PC-9 (cell line): ENCODE measurements at places on chromosomes 7 and 10. TPM values are rescaled to one million over a fixed set of nuclear protein-coding genes. Genes with fewer than 3 reads are reported as not detected.

Gene ASIC3
- 7.6 and 10.5 TPM in 2 replicates for total RNA-seq

- no peaks in the 10 kb centered on the region for H3K4me1 ChIP-seq
- H3K36me3 ChIP-seq, result no peaks in the 10 kb centered on the region
Observed at GRCh38 chr10:55500931-55501559, 700.0 kb upstream of the PCDH15 start.

DNA sequence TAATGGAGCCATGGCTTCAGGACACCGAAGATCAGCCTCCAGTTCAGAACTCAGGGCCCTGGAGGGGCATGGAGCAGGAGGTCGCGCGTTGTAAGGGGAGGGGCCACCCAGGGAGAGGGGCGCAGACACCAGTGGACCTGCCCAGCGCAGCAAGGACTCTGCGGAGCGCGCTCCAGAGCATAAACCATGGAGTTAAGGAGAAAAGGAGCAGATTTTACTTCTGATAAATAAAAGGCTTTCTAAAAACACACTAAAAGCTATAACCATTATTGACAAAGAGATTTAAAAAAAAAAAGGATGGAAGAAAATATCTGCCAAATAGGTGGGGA lies 10.5 kb downstream of the CALY start:
- no peak overlapping the region for H3K4me3 ChIP-seq
- H3K27me3 ChIP-seq, result no peaks in the 10 kb centered on the region; the same call in 1 of the 2 replicates
- H3K27ac ChIP-seq, result no peak overlapping the region
- H3K36me3 ChIP-seq, result no peaks in the 10 kb centered on the region
- no peak for DNase-seq

Gene GRM3
- total RNA-seq, result not detected in 2 replicates

DNA sequence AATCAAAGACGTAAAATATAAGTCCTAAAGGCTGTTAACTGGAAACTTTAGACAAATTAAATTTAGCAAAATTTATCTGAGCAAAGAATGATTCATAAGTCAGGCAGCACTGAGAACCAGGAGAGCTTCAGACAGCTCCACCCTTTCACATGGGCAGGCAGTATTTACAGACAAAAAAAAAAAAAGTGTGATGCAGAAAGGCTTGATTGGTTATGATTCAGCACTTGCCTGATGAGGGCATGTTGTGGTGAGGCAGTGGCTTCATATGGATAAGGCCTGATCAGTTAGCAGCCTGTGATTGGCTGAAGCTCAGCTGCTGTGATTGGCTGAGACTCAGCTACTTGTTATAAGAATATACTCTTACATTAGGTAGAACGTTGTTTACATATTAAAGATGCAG lies 495.4 kb upstream of the POM121L12 start:
- H3K36me3 ChIP-seq, result no peaks in the 10 kb centered on the region
- no peak overlapping the region for H3K27ac ChIP-seq
- no peak overlapping the region for H3K4me3 ChIP-seq
- H3K27me3 ChIP-seq, result no peaks in the 10 kb centered on the region

GRCh38 chr7:150663802-150664494 lies 21.6 kb upstream of the GIMAP2 start:
- H3K27ac ChIP-seq, result no peak overlapping the region
- H3K36me3 ChIP-seq, result no peaks in the 10 kb centered on the region
- H3K4me1 ChIP-seq, result no peaks in the 10 kb centered on the region
- DNase-seq, result no peak
- no peak overlapping the region for H3K4me3 ChIP-seq
- peaks cover 22% of the 10 kb centered on the region; the same call in 1 of the 2 replicates for H3K27me3 ChIP-seq

Gene MSMB
- total RNA-seq, result not detected in 2 replicates

DNA sequence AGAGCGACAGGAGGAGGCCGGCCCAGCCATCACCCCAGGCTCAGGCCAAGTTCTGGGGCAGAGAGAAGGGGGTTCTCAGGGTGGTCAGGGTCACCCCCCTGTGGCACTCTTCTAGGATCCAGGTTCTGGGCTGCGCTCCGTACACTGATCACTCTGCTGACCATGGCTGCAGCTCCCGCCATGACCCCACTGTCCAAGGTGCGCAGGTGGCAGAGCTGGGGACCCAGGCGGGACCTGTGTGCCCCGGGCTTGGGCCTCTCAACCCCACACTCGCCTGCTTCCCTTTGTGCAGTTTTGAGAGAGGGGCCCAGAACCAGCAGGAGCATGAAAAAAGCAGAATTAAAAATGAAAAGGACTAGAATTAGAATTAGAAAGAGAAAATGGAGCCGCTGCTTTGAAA lies 227.1 kb downstream of the FANK1 start:
- H3K4me3 ChIP-seq, result no peak overlapping the region
- DNase-seq, result no peak
- H3K36me3 ChIP-seq, result no peaks in the 10 kb centered on the region
- H3K27ac ChIP-seq, result no peak overlapping the region

Gene HMX3
- total RNA-seq, result not detected in 2 replicates

DNA sequence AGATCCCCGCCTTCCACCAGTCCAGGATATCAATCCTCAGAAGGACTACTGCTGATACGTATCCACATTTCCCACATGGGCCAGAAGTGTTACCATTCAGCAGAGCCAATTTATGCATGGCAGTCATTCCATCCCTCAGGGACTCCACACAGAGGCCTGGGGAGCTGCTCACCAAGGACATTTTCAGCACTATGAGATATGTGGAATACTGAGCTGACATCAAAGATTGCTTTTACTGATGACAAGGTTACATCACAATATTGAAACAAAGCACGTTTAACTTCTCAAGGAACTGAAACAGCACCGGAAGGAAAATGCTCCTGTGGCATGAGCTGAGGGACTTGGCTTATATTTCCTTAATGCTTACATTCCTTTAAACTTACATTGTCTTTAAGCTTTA lies 335.1 kb downstream of the BMPER start:
- no peak overlapping the region for H3K27ac ChIP-seq
- no peak overlapping the region for H3K4me3 ChIP-seq
- no peaks in the 10 kb centered on the region for H3K27me3 ChIP-seq
- no peaks in the 10 kb centered on the region for H3K36me3 ChIP-seq
- H3K4me1 ChIP-seq, result no peaks in the 10 kb centered on the region

DNA sequence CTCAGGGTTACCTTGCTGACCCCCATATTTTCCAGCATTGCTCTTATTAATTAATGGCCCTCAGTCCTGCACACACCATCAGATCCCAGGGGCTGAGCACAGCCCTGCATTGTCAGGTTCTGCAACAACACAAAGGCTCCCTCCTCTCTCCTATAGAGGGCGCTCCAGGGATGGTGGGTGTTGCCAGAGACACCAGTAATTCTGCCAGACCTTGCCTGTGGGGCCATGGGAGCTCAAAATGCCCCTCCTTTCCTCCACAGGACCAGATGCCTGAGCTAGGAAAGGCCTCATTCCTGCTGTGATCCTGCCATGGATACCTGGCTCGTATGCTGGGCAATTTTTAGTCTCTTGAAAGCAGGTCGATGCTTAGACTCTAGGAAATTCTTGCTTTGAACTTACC lies 42.8 kb upstream of the PRSS58 start:
- H3K27ac ChIP-seq, result no peak overlapping the region
- H3K27me3 ChIP-seq, result no peaks in the 10 kb centered on the region
- DNase-seq, result no peak
- no peaks in the 10 kb centered on the region for H3K36me3 ChIP-seq
- no peaks in the 10 kb centered on the region for H3K4me1 ChIP-seq

GRCh38 chr7:80478683-80479082 lies 33.2 kb downstream of the GNAT3 start:
- no peak overlapping the region for H3K27ac ChIP-seq
- H3K4me3 ChIP-seq, result no peak overlapping the region
- no peaks in the 10 kb centered on the region for H3K27me3 ChIP-seq
- DNase-seq, result no peak

Gene TEX36
- 1.1 and 1.2 TPM in 2 replicates for total RNA-seq

Gene MYL7
- total RNA-seq, result not detected in 2 replicates

DNA sequence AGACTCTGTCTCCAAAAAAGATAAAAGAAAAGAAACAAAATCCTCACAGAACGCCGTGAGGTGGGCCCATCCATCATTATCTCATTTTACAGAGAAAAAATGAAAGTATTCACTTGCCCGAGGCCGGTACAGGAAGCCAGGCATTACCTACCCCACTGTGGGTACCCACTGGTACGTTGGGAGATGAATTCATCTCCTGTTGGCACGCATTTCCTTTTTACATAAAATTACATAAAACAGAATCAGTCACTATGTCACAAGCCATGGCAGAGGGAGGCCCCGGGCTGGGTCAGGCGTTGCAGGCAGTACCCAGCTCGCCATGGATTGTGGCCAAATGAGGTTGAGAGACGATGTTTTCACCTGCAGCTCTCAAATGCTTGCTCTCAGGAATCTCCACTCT lies 38.6 kb upstream of the TNRC18 start:
- no peaks in the 10 kb centered on the region for H3K36me3 ChIP-seq
- no peaks in the 10 kb centered on the region for H3K4me1 ChIP-seq
- no peak overlapping the region for H3K27ac ChIP-seq
- no peaks in the 10 kb centered on the region for H3K27me3 ChIP-seq

Gene STAG3
- total RNA-seq, result 0.83 and 1.4 TPM in 2 replicates

- H3K4me1 ChIP-seq, result peaks cover 17% of the 10 kb centered on the region
- H3K4me3 ChIP-seq, result no peak overlapping the region
- no peaks in the 10 kb centered on the region for H3K27me3 ChIP-seq
- H3K27ac ChIP-seq, result peak overlapping the region; percentile 45
- DNase-seq, result no peak
Observed at GRCh38 chr7:19915596-19915995, 142.2 kb upstream of the TMEM196 start.

DNA sequence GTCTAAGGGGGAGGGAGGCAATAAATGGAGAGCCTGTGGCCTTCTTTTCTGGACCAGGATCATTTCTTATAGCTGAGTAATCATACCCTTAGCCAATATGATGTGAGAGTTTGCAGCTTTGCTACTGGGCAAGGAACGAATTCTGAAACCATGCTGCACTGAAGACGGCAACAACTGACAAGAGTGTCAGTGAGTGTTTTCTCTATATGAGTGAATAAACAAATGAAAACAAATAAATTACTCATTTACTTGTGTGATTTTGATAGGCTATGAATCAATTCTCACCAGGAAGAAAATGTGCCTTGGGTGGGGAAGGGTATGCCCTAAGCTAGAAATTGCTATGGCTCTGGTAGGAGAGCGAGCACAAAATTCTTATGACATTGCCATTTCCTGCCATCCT lies 79.4 kb upstream of the LRRN3 start:
- H3K4me3 ChIP-seq, result no peak overlapping the region
- no peaks in the 10 kb centered on the region for H3K36me3 ChIP-seq
- no peak overlapping the region for H3K27ac ChIP-seq
- DNase-seq, result no peak

Gene CALY
- total RNA-seq, result not detected in 2 replicates

Gene EBLN1
- not detected in 2 replicates for total RNA-seq

DNA sequence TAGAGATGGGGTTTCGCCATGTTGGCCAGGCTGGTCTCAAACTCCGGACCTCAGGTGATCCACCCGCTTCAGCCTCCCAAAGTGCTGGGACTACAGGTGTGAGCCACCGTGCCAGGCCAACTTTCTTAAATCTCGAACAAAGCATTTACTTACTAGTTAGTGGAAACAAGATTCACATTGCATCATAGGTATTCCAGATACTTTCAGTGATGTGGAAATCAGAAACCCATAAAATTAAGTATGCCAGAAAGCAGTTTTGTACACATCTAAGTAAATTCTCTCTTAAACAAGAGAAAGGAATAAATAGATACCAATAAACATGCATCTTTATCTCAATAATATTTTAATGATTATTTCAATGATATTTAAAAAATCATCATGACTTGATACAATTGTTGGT lies 75.5 kb downstream of the DGKI start:
- no peak overlapping the region for H3K27ac ChIP-seq
- H3K4me3 ChIP-seq, result no peak overlapping the region
- H3K4me1 ChIP-seq, result no peaks in the 10 kb centered on the region
- H3K27me3 ChIP-seq, result peaks cover 38% of the 10 kb centered on the region

- H3K4me3 ChIP-seq, result no peak overlapping the region
- no peak overlapping the region for H3K27ac ChIP-seq
- H3K4me1 ChIP-seq, result no peaks in the 10 kb centered on the region
- DNase-seq, result no peak
- H3K36me3 ChIP-seq, result no peaks in the 10 kb centered on the region
- H3K27me3 ChIP-seq, result no peaks in the 10 kb centered on the region
Observed at GRCh38 chr10:76558586-76558985, 1079.0 kb downstream of the KCNMA1 start.

DNA sequence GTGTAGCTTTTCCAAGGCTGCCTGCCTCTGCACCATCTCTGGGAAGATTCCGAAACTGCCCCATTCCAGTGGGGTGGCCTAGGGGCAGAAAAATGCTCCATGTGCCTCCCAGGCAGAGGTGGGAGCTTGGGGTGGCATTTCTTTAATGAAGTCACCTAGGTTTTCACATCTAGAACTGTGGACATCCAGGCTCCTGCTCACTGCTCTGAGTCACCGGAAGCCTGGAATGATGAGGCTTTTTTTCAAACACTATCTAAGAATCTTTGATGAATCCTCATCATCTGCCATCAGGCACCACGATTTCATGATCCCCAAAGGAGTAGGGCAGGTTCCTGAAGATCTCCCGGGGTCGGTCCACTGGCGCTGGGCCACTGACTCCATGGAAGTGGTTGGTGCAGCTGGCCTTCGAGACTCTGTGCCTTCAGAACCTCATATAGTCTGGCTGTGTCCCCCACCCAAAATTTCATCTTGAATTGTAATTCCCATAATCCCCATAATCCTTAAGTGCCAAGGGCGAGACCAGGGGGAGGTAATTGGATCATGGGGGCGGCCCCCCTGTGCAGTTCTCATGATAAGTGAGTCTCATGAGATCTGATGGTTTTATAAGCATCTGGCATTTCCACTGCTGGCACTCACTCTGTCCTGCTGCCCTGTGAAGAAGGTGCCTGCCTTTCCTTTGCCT lies 37.1 kb downstream of the MTURN start:
- no peak overlapping the region for H3K4me3 ChIP-seq
- H3K27me3 ChIP-seq, result no peaks in the 10 kb centered on the region

GRCh38 chr7:133401225-133401624 lies 148.3 kb downstream of the EXOC4 start:
- no peak overlapping the region for H3K4me3 ChIP-seq
- no peak for DNase-seq
- no peaks in the 10 kb centered on the region for H3K4me1 ChIP-seq

Gene SLC18A3
- total RNA-seq, result not detected in 2 replicates

- no peaks in the 10 kb centered on the region for H3K36me3 ChIP-seq
- no peaks in the 10 kb centered on the region for H3K27me3 ChIP-seq
- peak within 1 kb of the TSS; percentile 70 for H3K4me3 ChIP-seq
- peaks cover 39% of the 10 kb centered on the region for H3K4me1 ChIP-seq
Observed at GRCh38 chr10:69801434-69802315, at the start of gene COL13A1. Gene COL13A1 (plus strand): TSS chr10:69801906. CDS start chr10:69802424, 518 bp downstream.
